NCI-H146 (cell line): ENCODE measurements at places on chromosomes 3 and 15.

DNA sequence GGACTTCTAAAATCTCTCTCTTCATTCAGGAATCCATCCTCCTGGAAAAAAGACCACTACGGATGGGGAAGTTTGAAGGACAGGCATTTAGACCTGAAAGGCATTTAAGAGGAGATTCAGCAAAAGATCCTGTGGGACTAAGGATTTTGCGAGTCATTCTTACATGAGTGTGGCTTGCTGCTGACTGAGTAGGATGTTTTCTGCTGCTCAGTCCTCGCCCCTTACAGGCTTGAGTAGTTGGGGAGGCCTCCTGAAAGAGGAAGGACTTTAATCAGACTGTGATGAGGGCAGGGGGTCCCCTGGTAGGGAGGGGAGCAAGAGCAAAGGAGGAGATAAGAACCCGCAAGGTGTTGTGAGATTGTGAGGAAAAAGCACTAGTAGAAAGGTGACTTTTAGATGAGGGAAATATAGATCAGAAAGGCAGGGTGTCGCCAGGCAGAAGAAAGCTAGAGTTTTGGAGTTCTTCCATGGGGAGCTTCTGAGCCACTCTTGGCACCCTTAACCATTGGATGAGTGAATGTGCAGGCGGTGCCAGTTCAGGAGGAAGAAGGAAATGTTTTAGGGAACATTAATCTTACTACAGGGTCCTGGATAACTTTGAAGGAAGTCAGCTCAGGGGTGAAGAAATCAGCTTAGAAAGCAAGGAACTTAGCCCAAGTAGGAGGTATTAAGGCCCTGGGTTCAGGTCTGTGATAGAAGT, 171.1 kb downstream of the RORA start:
- no peak for DNase-seq

DNA sequence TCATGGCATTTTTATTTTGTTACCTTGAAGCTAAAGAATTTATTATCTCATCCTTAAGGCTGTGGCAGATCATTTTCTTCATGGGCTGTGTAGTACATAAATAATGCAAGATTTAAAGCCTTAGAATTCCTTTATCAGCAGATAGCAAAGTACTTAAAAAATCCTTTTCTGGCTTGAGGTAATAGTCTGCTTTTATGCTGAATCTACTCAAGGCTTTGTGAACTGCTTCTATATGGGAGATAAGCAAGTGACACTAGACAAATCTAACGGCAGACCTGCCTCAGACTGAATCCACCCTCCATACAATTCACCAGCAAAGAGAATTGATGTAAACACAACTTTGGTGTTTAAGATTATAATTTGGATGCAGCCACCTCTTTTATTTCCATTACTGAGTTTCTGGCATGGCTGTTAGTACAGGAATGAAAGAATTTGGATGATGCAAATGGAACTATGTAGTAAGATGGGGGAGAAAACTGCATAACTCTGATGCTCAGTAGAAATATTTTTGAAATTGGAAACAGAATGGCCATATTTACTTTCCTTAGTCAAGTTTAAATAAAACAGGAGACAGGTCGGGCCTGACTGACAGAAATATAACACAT, 1121.5 kb downstream of the NAALADL2 start:
- no peak for DNase-seq

DNA sequence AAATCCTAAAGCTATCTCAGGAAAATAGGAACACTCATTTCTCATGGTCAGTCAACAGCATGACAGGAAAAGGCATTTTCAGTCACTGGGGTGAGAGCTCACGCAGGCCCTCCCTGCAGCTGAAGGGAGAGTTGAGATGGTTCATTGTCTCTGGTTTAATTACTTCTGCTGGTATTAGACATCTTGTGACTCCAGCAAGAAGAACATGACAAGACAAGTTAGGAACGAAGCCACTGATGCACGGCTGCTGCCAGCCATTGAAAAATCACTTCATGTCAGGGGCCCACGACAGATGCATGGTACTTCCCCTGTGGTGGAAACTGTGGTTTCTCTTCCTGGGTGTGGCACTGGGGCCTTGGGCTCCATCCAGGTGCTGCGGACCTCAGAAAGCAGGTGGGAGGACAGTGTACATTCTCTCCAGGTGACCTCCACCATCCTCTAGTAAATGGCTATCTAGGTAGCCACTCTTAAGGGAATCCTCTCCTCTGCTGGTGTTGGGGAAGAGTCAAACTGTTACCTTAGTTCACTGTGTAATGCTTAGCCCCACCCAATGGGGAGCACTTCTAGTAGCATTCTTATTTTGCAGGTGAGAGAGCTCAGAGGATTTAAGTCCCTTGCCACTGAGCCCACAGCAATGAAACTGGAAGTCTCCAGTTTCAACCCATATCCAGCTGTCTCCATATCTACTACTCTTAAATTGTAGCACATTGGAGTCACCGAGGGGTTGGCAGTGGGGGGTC, 274.2 kb downstream of the LRTM1 start:
- peak; percentile 36 for DNase-seq

DNA sequence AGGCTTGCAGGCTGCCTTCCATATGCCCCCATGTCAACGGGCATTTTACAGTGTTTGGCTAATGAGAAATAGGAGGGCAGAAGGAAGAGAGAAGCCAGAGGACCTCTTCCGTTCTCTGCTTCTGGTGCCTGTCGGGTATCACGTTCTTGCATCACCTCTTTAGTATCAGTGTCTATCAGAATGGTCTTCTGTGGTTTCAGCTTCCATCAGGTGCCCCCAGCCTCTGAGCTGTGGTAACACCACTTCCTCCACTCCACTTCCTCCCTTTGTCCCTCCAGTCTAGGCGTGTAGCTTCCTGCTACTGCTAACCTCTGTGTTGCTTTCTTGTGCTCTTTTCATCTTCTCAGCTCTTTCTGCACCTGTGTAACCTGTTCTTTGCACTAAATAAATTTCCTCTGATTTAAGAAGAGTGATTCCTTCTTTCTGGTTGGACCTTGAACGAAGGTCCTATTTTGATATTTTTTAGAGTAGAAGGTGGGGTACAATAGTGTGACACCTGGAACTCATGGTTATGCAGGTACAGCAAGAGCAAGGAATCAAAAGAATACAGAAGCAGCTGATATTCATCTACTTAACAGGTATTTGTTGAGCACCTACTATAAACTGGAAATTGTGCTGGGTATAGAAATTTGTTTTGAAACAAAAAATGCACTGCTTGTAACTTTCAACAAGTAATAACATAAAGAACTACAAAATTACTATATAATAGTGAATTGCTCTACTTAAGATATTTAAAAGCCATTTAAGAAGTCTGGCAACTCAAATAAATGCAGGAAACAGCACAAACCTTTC, 27.4 kb upstream of the FOXB1 start:
- DNase-seq: no peak

- peak; percentile 35 for DNase-seq
Measured at GRCh38 chr3:71728632-71729342, 3.6 kb upstream of the EIF4E3 start.

GRCh38 chr15:68508485-68509189, 70.2 kb upstream of the CORO2B start:
- DNase-seq: no peak

GRCh38 chr3:194869482-194870169, 183.9 kb downstream of the FAM43A start:
- no peak for DNase-seq

DNA sequence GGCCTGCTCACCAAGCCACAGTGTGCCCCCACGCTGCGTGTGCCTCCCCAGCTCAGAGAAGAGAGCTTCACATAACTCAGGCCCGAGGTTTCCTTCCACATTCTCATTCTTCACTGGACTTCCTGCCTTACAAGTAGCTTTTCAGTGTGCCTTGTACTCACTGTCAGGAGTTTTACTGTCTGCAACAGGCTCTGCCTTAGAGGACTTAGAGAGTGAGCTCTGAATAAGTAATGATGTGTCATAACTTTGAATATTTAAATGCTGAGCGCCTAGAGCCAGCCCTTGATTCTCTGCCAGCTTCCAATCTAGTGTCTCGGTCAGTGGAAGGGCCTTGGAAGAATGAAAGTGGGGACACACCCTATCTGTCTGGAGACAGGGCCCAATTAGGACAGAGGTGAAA, 41.8 kb downstream of the ITGB5 start:
- DNase-seq: no peak

GRCh38 chr15:41501931-41502794, 8.5 kb downstream of the ITPKA start:
- DNase-seq: no peak
